ENCODE measurements at places on chromosomes 11 and 22.

DNA sequence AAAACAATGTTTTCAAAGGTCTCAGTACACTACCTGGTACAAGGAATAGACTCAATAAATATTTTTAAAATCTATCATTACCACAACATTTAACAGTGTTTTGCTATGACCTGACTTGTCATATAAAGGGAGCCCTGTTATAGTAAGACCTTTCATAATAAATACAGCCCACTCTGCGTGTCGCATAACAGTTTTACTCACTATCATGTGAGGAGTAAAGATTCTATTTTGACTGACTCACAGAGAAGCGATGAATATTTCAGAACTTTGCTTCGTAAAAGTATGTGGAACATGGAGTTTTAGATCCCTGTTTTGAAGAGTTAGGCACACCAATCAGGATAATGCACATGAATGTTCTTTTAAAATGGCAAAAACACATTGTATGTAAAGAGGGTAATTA lies 531.2 kb downstream of the KCNA4 start:
- DNase-seq: no peak

GRCh38 chr11:44399968-44400367 lies 90.0 kb upstream of the ALX4 start:
- DNase-seq: no peak

DNA sequence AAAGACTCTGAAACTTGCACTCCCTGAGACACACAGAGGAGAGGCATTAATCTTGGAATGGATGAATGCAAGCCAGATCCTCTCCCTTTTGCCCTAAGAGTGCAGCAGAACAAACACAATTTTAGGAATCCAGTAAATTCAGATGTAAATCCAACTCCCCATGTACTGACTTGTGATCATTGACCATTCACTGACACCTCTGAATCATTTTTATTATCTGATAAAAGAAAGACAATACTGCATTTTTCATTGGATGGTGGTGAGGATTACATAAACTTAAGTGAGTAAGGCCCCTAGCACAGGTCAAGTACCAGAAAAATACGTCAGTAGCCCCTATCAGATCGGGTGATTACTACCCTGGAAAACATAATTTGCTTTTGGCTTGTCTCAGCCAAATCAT lies 782.9 kb upstream of the API5 start:
- DNase-seq: no peak

DNA sequence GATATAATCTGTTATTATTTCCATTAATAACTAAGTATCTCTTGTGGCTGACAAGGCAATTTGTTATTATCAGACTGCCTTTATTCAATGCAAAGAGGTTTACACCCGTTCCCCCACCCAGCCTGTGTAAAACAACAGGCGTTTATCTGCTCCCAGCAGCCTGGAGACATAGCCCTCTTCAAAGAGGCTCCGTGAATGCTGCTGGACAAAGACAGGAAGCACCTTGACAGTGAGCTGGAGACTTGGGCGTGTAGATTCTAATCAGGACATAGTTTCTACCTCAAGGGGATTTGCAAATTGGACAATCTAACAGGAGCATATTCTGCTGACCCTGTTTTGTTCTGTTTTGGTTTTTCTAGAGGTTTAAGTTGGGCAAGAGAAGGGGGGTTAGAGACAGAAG lies 733.0 kb upstream of the KIRREL3 start:
- DNase-seq: no peak

DNA sequence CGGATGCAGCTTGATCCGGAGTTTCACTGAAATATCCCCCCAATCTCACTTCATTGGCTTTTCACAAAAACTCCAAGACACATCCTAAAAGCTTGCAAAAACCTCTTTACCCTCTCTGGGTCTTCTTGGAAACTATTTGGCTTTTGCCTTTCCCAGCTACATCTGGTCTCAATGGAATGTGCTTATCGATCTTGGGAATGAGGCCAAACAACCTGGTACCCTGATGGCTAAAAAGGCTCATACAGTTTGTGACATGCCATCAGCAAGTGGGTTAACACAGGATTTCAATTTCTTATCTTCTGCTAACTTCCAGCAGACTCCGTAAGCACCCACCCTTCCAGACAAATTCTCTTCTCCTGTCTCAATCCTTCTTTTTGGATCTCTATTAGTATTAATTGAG lies 45.9 kb upstream of the TEAD1 start:
- no peak for DNase-seq

DNA sequence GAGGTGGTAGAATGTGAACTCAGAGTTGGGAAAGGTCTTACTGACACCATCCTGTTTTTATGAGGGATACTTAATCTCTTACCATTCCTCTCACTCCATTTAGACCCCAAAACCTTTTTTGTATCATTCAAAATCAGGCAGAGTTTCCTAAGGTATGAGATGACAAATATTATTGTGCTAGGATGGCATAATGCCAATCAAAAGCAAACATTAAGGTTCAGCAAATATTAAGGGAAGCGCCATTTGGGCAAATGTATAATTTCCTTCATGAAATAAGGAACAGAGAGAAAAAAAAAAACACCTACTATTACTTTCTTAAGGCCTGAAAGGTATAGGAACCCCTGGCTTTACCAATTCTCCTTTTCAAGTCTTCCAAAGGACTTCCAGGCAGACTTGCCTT lies 62.4 kb downstream of the SMCO4 start:
- DNase-seq: no peak

DNA sequence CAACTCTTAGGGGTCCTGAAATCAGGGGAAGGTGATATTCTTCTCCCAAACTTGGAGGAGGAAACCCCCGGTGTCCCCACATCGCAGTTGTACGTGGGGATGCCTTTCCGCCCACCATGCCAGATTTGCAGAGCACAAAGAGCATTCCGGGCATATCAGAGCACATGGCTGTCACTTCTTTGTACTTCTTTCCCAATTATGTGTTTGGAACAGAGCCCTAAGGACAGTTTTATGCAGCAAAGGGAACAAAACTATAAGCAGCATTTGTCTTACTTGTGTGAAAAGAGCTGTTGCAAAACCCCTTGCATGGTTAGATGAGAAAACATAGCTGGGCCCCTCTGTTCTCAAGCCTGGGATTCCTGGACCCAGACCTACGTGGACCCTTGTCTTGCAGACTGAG lies 41.2 kb downstream of the NTM start:
- no peak for DNase-seq

DNA sequence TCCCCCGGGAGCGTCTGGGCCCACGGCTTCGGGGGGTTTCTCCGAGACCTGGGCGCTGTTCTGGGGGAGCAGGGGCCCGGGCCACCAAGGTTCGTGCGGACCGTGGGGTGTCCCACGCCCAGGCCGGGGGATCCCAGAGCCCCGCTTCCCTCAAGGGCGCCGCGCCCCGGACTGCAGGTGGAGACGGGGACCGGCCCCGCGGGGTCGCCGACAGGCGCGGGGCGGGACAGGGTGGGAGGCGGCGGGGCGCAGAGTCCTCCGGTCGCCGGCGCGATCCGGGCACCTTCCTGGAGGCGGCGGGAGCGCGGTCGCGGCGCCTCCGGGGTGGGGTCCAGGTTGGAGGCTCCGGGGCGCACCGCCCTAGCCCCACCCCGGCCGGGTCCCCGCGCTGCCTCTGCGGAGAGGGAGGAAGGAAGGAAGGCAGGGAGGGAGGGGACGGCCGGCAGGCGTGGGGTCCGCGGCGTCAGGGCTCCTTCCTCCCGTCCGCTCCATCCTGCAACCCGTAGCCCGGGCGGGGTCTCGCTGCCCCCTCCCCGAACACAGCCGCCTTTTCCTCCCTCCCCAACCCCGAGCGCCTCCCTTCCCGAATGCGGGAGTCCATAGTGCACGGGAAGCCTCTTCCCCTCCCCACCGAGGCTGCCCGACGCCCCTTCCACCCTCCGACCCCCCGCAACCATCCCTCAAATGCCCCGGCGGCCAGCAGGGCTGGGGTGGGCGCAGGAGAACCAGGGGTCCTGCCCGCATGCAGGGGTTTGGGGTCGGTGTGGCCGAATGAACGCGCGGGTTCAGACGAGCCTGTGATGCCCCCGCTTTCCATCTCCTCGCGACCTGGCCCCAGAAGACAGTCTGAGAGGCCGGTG lies 4.3 kb upstream of the ZBED4 start:
- no peak for DNase-seq

GRCh38 chr11:77073328-77074001 lies 6.7 kb downstream of the CAPN5 start:
- DNase-seq: no peak

DNA sequence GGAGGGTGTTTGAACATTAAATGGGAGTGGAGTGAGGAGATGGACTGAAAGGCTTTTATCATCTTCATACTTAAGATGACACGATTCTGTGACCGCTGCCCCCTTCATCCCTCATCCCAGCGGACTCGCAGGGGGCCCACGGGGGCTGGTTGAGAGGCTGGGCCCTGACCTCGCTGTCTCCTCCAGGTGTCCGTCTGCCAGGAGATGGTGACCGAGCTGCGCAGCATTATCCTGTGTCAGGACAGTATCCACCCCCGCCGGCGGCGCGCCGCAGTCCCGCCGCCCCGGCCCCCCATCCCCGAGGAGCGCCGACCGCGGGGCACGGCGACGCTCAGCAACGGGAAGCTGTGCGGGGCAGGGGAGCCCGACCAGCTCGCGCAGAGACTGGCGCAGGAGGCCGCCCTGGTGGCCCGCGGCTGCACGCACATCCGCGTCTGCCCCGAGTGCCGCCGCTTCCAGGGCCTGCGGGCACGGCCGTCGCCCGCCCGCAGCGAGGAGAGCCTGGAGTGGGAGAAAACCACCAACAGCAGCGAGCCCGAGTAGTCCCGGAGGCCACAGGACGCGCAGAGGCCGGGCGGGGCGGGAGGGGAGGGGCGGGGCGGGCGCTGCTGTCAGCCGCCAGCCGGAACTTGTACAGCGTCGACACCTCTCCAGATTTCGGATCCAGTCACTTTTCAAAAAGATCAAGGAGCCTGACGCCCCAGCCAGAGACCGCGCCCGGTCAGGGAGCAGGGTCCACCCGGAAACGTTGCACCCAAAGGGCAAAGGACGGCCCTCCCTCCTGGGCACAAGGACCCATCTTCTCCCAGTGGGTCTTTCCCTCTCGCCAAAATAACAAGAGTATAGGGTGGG lies 38.0 kb upstream of the TBCEL start:
- peak; percentile 6 for DNase-seq

DNA sequence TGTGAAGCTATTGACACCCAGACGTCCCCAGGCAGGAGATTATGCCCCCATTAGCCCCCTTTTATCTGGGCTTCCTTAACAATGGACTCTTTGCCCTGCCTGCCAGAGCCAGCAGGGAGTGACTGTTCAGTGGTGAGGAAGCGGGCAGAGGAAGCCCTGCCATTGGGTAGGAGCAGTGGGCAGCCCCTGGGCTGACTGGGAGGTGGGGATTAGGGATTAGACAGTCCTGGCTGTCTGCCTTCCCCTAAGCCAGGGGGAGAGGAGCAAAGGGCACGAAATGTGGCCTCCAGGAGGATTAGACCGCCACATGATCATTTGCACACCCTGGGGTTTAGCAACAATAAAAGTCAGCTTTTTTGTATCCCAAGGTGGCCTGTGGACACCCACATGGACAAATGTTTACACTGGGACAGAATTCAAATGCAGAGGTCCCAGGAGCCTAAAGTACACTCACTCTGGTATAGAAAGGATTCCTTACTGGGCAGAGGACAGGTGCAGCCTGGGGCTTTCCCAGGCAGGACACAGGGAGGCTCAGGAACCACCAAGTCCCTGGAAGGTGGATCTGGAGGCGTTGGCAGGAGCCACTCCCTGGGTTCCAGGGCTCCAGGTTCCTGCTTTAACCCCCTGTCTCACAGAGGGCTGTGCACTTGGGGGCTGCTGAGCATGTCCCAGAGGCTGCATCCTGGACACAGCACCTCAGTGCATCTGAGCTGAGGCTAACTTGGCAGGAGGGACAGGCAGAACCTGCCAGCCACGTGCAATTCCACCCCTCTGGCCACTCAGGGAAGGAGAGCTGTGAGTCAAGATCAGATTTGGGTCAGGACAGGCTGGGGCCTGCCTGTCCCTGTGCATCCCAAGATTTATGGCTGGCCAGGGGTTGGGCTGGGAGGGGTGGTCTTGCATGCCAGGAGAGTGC lies 2.1 kb downstream of the PNPLA3 start:
- no peak for DNase-seq

GRCh38 chr11:5280582-5281102 lies 10.9 kb upstream of the HBE1 start:
- DNase-seq: no peak

DNA sequence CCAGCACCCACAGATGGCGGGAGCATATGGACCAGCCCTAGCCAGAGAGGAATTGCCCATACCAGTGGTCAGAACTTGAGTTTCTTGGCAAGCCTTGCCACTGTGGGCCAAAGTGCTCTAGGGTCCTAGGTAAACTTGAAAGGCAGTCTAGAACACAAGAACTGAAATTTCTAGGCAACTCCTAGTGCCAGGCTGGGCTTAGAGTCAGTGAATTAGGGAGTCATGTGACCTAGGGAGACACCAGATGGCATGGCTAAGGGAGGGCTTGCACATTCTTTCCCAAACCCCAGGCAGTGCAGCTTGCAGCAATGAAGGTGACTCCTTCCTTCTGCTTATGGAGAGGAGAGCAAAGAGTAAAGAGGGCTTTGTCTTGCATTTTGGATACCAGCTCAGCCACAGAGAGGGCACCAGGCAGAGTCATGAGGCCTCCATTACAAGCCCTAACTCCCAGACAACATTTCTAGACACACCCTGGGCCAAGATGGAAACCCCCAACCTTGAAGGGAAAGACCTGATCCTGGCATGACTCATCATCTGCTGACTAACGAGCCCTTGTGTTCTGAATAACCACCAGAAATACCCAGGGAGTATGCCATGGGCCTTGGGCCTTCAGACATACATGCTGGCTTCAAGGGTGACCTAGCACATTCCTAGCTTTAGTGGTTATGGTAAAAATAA lies 19.2 kb upstream of the OR56A3 start:
- no peak for DNase-seq

GRCh38 chr11:124877631-124877909 lies 12.3 kb downstream of the ROBO3 start:
- no peak for DNase-seq

GRCh38 chr11:91755951-91756707 lies 468.5 kb upstream of the FAT3 start:
- DNase-seq: no peak

- no peak for DNase-seq
Observed at GRCh38 chr22:36439481-36440271, 41.8 kb downstream of the TXN2 start.

DNA sequence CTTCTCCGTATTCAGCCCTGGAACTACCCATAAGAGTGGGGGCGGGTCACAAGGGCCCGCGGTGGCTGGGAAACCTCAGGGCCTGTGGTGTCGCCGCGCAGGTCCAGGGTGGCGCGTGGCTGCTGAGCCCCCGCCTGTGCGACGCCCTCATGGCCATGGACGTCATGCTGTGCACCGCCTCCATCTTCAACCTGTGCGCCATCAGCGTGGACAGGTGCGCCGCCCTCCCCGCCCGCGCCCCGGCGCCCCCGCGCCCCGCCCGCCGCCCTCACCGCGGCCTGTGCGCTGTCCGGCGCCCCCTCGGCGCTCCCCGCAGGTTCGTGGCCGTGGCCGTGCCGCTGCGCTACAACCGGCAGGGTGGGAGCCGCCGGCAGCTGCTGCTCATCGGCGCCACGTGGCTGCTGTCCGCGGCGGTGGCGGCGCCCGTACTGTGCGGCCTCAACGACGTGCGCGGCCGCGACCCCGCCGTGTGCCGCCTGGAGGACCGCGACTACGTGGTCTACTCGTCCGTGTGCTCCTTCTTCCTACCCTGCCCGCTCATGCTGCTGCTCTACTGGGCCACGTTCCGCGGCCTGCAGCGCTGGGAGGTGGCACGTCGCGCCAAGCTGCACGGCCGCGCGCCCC lies 2.4 kb downstream of the DRD4 start:
- DNase-seq: no peak

- DNase-seq: peak; percentile 92
Observed at GRCh38 chr11:65888163-65888814, at the start of gene FIBP. TSS of gene FIBP (minus strand) at chr11:65888471. CDS start at chr11:65888418, 53 bp downstream.
